ENCODE measurements at places on chromosomes 2 and 18.

- no peak for DNase-seq
These were observed 99.5 kb upstream of the RMDN2 start for GRCh38 chr2:37825586-37825985.

DNA sequence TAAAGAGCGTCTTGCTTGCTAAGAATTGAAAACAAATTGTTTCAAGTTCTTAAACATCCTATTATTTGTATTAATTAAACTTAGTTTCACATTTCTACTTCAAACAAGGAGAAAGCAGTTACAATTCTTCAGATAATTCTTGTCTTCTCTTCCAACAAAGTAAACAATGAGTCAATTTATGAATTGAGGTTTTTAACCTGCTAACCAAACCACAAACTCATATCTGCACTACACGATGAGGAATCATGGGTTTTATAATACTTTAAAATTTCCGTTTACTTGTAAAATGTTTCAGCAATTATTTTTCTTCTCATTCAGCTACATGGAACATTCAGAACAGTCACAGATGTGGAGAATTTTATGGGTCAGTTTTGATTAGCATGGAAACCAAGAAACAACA is 114.2 kb downstream of the SPIRE1 start:
- DNase-seq, result no peak

GRCh38 chr2:11941201-11942177 is 195.1 kb downstream of the LPIN1 start:
- no peak for DNase-seq

DNA sequence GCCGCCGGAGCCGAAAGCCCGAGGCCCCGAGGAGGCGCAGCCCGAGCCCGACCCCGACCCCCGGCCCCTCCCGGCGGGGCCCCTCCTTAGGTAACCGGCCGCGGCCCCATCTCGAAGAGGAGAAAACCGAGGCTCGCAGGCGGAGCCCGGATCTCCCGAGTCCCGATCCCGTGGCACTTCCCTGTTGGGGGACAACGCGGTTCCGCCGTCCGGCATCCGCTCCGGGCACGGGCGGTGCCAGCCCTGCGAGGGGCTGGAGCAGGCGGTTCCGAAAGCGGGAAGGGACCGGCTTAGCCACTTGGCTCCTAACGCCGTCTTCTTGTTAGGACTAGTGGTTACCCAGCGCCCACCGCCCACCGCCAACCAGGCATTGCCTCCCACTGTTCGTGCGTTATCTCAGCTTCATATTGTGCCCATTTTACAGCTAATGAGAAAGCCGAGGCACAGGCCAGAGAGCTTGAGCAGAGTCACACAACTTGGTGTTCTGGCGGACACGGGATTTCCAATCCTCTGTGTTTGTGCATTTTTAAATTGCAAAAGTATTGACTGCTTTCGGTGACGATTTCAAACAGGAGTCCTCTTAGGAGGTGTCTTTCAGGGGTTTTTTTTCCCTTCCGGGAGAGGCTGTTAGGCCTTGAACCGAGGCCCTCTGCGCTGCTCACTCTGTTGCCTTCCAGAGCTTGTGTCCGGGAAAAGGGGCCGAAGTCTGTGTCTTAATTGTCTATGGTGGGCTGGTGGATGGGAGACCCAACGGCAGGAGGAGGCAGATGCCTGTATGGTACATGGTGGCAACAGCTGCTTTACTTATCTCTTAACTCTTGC is 562 bp downstream of the CENPA start:
- DNase-seq, result no peak

- DNase-seq, result no peak
These were observed 108.6 kb upstream of the CCDC150 start for GRCh38 chr2:196530910-196531309.

DNA sequence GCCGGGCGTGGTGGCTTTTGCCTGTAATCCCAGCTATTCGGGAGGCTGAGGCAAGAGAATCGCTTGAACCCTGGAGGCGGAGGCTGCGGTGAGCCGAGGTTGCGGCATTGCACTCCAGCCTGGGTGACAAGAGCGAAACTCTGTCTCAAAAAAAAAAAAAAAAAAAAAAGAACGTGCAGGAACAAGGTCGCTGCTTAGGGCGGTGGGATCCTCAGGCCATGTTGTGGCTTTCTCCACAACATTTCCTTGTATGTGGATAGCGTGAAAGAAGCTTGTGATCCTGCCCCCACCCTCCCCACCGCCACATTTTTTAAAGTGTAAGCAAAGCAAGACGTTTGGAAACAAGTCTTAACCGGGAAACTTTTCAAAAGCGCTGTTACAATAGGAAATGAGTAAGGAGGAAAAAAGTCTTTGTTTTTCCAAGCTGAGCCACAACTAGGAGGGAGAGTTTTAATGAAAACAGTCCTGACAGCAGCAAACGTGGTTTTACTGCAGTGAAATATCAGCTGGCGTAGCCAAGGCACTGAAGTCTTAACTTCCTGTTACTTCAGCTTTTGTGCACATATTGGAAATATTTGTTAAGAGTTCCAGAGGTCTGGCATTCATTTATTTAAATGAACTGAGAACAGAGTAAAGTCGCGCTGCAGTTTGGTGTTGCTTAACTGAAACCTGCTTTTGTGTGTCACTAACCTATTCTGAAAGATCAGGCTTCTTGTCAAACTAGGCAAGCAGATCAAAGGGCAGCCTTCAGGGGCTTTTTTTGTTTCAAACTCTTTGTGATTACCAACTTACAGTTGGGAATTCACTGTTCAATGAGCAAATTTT is 3.8 kb downstream of the TGIF1 start:
- peak; percentile 60 for DNase-seq

DNA sequence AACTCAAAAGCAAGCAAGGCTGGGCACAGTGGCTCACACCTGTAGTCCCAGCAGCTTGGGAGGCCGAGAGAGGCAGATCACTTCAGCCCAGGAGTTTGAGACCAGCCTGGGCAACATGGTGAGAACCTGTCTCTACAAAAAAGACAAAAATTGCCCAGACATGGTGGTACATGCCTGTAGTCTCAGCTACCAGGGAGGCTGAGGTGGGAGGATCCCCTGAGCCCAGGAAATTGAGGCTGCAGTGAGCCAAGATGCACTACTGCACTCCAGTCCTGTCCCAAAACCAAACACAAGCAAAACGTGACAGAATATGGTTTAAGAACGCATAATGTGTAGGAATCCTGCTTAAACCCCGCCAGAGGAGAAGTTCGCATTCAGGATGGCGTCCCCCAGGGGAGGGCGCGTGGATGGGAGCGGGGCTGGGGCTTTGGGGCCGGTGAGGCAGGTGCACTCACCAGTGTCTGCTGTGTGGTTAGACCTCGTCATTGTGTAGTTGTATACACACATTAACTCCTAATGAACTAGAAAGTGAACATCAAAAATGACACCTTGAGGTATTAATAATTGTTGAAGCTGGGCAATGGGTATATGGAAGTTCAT is 5.4 kb downstream of the COLEC11 start:
- no peak for DNase-seq

GRCh38 chr2:237128026-237128703 is 42.5 kb downstream of the COPS8 start:
- DNase-seq, result no peak

- no peak for DNase-seq
These were observed 126.1 kb downstream of the OLA1 start for GRCh38 chr2:174122185-174122584.

DNA sequence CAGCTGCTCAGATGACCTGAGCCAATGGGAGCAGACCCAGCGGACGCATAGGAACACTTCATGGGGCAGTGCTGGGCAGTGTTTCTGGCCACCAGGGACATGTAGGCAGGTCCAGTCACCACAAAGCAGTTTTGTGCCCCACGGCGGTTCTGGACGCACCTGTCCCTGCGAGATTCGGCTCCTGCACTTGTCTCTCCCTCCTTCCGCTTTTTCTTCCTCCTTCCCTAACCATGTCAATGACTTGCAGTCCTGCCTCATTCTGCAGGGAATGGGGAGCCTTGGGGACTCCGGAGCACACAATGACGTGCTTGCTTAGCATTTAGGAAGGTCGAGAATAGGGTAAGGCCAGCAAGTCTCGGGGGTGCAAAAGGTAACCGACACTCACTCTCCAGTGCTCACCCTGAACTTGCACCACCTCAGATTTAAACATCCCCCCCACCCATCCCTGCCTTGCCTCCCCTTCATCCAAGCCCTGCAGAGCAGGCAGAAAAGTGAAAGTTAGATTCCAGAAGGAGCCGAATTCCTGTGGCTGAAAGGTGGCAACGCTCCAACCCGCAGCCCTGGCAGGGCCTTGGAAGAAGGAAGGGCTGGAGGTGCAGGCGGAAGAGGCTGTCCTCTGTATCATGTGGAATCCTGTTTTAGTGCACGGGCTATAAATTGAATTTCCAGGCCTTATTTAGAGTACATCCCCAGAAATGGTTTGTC is 40.5 kb upstream of the ATG16L1 start:
- no peak for DNase-seq

DNA sequence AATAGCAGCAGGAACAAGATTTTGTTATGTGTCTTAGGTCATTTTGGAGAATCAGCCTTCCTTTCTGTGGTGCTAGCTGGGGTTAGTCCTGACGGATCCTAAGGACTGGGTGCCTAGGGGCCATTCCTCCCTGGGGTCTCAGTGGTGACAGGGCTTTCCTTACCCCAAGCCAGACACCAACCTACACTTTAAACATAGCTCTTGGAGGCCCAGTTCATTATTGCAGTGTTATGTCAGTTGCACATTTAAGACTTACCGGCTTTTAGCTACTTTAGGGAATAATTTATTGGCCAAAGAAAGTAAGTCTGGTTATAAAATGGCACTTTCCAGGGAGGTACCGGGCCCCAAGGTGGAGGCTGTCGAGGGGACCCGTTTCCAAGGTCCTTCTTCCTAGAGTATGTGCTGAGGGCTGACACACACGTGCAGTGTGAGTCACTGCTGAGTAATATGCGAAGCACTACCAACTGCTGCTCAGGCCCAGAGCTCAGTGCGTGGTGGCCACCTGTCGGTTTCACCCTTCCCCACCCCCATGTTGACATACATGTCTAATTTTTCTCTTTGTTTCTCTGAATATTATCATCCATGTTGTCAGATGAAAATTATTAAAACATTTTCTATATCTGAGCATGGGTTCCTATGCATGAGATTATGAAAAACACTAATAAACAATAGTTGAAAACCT is 37.0 kb upstream of the GRHL1 start:
- DNase-seq, result no peak

DNA sequence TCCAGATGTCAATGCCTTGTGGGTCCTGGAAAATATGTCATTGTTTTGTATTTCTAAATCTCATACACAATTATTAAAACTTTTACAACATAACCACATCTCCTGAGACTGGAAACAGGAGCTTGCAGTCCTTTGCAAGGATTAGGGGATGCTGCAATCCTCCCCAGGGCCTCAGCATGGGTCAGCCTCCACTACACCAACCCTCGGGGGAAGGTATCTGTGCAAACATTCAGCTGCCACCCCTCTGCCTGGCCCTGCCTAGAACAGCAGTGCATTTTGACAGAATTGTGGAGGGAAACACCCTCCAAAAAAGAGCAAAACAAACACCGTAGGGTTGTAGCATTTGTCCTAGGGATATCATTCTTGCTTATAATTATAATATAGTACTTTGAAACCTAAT is 4.2 kb upstream of the UPP2 start:
- no peak for DNase-seq

- no peak for DNase-seq
These were observed 4.2 kb upstream of the ODC1 start for GRCh38 chr2:10452312-10452711.

DNA sequence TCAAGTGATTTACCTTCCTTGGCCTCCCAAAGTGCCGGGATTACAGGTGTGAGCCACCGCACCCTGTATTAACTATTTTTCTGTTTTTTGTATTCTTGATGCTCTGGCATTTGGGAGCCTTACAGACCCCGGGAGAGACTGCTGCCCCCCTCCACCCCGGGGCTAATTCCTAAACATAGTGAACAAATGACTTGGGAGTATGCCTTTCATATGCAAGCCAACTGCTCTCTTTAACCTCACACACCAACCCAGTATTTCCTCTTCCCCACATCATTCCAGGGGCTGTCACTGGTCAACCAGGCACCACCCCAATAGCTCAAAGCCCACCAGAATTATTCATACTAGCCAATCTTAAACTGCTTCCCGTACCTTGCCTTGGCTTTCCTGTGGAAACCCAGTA is 79.7 kb downstream of the PDK1 start:
- no peak for DNase-seq

DNA sequence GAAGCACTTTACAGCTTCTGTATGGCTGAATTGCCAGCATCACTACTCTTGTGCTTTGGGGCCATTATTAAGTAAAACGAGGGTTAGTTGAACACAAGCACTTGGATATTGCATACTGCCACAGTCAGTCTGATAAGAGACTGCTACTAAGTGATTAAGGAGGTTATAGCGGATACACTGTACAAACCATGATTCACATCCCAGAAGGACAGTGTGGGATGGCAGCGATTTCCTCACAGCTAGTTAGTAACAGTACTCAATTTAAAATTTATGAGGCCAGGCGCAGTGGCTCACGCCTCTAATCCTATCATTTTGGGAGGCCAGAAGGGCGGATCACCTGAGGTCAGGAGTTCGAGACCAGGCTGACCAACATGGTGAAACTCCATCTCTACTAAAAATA is 2.6 kb upstream of the BMPR2 start:
- DNase-seq, result no peak

DNA sequence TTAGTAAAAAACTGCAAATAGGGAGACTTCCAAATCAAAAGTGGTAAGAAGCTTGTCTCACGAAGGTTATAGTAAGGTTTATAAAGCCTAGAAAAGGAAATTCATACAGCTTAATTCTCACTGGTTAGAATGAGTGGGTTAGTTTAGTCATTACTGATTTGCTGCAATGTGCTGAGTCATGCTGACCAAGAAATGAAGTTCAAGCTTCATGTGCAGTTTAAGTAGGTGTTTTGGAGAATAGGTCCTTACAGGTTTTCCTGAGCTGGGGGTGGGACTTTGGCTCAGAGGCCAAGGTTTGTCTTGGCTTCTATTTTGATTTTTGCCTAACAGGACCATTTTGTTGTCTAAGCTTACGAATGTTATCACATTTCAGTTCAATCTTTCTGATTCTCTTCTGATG is 15.1 kb downstream of the CLIP4 start:
- DNase-seq, result no peak

GRCh38 chr2:232141591-232141990 is 180.1 kb downstream of the DIS3L2 start:
- DNase-seq, result no peak

- no peak for DNase-seq
These were observed 34.6 kb upstream of the IL1B start for GRCh38 chr2:112870841-112871835.

GRCh38 chr18:39455285-39455684 is 1889.7 kb upstream of the CELF4 start:
- DNase-seq, result no peak

DNA sequence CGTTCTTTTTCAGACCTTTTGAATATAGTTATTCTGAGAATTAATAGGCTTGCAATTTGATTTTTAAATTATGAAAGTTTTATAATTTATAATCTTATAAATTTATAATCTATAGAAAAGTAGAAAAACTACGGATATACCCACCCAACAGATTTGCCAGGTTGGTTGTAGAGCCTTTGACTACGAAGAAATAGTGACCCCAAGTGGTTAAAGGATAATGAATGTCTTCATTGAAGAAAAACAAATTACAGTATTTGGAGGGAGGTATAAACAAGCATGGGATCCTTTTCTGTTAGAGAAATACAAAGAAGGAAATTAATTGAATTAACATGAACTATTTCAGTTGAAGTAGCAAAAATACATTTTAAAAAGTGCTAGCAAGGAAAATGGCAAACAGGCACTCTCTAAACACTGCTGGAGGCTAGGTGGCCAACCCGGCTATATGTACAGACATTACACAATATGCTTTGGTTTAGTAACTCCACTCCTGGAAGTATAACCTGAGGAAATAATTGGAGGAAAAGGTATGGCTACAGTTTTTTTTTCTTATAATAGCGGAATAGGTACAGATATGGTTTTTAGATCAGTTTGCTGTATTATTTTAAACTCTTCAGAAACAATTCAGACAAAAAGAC is 110.9 kb downstream of the MIB1 start:
- DNase-seq, result no peak
